ENCODE measurements at places on chromosomes 3 and 15.
A peak's percentile ranks its signal among the peaks of the same experiment; 100 is the strongest.

GRCh38 chr3:74443102-74443501, 171.4 kb downstream of the CNTN3 start:
- DNase-seq, result no peak

DNA sequence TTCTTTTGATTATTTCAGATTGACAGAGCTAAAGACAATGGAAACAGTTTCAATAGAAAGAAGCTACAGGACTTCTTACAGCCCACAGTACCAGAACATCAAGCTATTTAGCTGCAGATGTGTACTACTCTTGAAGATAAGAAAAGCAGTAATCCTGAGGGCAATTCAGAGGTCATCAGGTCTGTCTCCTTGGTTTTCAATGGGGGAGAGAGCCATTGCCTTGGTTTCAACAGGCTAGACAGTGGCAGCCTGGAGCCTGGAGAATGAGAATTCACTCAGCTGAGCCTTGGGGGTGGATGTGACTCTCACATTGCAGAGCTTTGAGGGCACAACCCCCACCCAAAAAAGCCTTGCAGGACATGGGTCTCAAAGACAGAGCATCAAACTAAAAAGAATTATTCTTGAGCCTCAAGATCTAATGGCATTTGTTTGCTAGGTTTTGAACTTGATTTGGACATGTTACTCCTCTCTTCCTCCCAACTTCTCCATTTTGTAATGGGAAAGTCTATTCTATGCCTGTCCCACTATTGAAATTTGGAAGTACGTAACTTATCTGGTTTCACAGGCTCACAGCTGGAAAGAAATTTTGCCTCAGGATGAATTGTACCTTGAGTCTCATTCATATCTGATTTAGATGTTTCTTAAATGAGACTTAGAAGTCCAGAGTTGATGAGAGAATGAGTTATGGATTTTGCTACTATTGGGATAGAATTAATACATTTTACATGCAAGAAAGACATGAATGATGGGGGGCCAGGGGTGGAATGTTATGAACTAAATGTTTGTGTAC, 36.9 kb downstream of the PLSCR1 start:
- DNase-seq, result no peak

- DNase-seq, result no peak
Observed at GRCh38 chr3:181730316-181730715, 18.6 kb downstream of the SOX2 start.

- DNase-seq, result no peak
Observed at GRCh38 chr3:24514119-24514518, 19.5 kb upstream of the THRB start.

DNA sequence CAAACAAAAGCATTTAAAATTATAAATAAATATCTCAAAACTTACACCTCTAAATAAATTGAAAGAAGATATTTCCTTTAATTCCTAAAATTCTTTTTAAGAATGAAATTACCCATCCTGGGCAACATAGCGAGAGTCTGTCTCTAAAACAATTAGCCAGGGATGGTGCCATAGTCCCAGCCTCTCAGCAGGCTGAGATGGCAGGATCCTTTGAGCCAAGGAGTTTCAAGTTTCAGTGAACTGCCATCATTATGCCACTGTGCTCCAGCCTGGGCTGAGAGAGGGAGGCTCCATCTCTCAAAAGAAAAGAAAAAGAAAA, 25.4 kb downstream of the AADAC start:
- DNase-seq, result no peak

DNA sequence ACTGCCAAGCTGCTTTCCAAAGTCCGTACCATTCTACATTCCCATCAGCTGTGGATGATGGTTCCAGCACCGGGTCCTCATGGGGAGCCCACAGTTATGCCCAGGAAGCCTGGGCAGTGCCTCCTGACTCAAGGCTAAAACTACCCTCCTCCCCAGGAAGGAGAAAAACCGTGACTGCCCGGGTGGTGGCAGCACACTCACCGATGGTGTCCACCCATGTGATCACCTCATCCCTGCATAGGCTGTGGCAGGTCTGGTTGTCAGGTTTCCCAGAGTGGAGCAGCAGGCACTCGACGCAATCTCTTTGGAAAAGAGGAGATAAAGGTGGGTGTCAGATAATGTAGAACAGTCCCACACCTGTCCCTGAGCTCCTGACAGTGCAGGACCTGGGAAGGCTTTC, 38.6 kb downstream of the UMPS start:
- DNase-seq, result no peak

- peak; percentile 28 for DNase-seq
Observed at GRCh38 chr3:175163686-175164085, 304.6 kb downstream of the NAALADL2 start.

GRCh38 chr3:196641333-196642054, 2.0 kb downstream of the NRROS start:
- DNase-seq, result no peak

DNA sequence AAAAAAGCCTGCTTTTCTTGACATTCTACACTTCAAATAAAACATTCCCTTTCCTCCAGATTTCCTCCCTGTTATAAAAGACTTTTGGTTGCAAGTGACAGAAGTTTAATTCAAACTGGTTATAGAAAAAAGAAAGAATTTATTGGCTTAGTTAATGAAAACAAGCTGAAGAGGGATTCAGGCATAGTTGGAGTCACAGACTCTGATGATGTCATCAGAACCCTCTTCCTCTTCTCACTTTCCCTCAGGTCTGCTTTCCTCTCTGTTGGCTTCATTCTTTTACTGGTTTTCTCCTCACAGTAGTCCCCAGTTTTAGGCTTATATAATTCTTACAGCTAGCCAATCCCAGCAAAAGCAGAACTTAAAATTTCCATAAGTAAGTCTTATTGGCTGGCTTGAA, 32.0 kb upstream of the MBNL1 start:
- no peak for DNase-seq

DNA sequence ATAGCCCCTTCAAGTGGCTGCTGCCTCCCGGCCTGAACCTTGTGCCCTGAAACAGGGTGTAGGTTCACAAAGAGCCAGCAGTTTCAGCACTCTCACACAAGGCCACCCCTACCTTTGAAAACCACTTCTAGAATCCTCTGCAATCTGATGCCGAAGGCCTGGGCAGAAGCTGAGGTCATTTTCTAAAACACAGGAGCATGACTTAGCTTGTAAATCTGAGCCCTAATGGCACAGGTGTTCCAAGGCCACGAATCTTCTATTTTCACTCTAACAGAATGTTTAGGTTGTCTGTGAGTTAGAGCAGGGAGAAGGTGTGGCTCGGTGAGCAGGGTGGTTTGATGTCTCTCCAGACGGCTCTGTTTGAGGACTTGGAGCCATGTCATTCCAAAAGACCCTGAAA, 62.3 kb downstream of the SYNM start:
- DNase-seq, result no peak

- no peak for DNase-seq
Observed at GRCh38 chr3:165523801-165524200, 313.4 kb downstream of the BCHE start.

- no peak for DNase-seq
Observed at GRCh38 chr3:99520513-99520912, 117.9 kb upstream of the COL8A1 start.

DNA sequence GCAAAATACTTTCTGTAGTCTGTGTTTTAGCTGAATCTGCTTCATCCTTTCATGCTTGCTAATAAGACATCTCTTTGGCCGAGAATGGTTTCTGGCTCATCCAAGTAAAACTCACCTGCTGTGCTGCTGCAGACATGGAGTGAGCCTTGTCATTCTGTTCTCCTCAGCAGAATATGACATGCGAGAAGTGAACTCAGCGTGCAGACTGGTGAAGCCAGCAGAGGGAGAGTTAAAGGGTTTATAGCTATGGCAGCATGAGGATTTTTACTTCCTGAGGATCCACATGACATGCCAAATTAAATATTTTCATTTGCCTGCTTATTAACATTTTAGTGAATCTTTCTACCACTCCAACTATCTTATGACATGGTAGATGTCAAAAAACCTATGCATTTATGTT, 658.4 kb upstream of the NECTIN3 start:
- no peak for DNase-seq

GRCh38 chr3:170802164-170803151, 67.5 kb downstream of the RPL22L1 start:
- DNase-seq, result no peak

DNA sequence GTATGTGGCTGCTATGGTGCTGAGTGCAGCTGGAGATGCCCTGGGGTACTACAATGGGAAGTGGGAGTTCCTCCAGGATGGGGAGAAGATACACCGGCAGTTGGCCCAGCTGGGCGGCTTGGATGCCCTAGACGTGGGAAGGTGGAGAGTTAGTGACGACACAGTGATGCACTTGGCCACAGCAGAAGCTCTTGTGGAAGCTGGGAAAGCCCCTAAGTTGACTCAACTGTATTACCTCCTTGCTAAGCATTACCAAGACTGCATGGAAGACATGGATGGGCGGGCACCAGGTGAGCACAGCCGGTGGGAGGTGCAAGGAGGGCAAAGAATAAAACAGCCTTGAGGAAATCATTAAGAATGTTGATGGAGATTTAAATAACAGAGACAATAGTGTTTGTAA, 2.9 kb downstream of the ADPRH start:
- no peak for DNase-seq

GRCh38 chr3:168134931-168135330, 39.2 kb upstream of the GOLIM4 start:
- no peak for DNase-seq

- no peak for DNase-seq
Observed at GRCh38 chr3:195895861-195896360, 12.4 kb downstream of the TNK2 start.

DNA sequence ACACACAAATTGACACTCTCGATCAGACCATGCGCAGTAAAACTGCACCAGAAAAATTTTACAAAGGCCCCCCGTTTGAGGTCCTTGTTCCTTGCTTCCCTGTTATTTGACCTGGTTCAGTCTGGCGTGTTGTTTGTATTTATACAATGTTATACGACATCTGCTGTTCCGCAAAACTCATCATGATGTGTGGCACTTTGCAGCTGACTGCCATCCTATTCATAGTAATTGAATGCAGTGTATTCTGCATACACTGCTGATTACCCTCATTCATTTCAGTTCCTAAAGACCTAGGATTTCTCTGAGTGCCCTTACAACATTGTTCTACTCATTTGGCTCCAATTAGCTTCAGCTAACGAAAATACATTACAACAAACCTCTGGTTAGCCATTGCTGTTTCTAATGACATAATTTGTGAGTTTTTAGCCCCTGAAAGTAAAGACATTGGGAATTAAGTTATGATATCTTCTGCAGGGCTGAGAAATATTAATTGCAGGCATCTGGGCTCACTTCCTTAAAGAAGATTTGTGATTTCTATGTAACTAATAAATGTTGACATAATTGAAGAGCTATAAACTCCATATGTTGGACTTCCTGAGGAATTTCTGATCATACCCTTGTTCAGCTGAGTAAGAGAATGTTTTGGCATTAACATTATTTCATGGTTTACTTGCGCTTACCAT, 75.7 kb downstream of the C3orf38 start:
- no peak for DNase-seq

- no peak for DNase-seq
Observed at GRCh38 chr3:195596765-195597171, 13.0 kb upstream of the APOD start.

DNA sequence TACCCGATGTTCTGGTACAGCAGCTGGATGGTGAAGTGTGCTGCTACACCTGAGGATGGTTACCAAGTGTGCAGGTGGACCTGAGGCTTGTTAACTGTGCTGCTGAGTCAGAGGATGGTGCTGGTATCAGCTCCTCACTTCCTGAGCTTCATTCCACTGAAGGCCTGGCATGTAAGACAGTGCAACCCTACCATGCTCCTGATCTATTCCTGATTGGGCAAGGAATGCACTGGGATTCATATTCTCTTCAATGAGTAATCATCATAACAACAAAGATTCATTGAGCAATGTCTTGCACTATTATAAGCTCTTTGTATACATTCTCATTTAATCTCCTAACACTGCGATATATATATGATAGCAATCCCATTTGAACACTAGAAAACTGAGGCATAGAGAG, 62.9 kb upstream of the THSD4 start:
- DNase-seq, result no peak

DNA sequence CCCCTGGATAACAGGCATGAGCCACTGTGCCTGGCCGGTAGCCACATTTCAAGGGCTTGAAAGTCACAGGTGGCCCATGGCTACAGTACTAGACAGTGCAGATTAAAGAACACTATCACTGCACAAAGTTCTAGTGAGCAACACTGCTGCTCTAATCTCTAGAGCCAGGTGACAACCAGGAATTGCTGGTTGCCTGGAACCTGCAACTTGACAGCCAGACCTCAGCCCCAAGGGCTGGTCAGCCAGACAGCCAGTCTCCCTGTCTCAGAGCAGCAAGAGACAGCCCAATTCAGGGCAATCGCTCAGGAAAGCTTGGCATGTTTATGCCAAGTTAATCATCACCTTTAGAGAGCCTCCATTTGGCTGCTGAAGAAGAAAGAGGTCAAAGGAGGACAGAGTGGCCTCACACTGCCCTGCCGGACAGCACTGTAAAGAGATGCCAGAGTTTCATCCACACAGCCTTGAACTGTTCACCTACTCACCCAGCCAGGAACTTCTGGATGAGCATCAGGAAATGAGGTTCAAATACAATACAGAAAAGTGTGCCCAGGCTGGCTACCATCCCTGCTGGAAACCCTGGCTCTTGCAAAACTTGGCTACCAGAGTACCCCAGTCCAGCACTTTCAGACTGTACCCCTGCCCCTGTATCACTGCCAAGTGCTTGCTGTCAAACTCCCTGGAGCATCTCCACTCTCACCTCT, 6.0 kb downstream of the CCDC12 start:
- DNase-seq, result no peak

GRCh38 chr3:107581230-107581629, 58.5 kb downstream of the BBX start:
- no peak for DNase-seq

- no peak for DNase-seq
Observed at GRCh38 chr3:16824081-16824696, 60.6 kb upstream of the PLCL2 start.

GRCh38 chr3:28916713-28917499, 364.0 kb upstream of the RBMS3 start:
- no peak for DNase-seq

DNA sequence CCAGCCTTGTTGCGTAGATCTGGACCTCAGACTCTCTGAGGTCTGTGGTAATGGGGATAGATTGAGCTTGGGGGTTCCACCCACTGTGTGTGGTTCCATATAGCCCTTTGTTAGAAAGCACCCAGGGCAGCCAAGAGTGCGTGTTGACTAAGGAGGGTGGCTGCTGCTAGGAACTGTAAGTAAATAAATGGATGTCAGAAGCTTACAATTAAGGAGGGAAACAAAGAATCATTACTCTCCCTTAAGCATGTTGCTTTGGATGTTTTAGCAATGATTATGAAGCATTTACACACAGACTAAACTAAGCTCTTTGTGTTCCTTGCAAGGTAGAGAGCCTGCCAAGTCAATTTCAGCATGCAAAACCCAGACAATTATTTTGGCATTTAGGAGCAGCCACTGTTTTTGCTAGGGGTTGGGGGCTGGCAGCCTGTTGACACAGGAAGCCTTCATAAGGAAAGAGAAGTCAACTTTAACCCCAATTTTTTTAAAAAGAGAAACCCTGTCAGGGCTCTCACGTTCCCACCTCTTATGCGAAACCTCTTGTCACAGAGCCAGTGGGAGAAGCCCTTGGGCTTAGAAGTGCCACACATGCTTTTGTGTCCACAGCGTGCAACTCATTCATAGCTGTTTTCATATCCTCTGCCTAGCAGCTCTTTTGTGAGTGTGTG, 127.8 kb downstream of the CMSS1 start:
- no peak for DNase-seq

Data from NCI-H1417 treated with DMSO at 0.1 percent for 48 hours (cell line).